ENCODE measurements at places on chromosomes 3 and 15.

- DNase-seq = no peak
These were observed 9.3 kb downstream of the IRAK2 start for GRCh38 chr3:10173926-10174435.

- no peak for DNase-seq
These were observed 107.0 kb upstream of the NSMCE3 start for GRCh38 chr15:29376590-29376989.

DNA sequence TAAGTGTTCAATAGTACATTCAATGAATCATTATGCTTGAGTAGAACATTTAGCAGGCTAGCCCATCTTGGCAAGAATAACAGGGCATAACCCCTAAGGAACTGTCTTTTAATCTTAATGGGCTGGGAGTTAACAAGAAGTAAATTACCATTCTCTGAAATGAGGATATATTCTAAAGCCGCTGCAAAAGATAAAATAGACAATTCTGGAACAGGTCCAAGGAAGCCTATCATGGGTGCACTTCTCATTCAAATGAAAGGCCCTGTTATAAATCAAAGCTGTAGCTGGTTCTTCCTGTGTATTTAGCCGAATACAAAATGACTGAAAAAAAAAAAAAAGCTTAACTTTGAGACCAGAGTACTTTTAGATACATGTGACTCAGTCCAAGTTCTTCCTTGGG, 15.6 kb downstream of the MTHFS start:
- no peak for DNase-seq

- DNase-seq = no peak
These were observed 58.5 kb downstream of the PIK3R4 start for GRCh38 chr3:130688015-130688688.

- DNase-seq = no peak
These were observed 31.5 kb downstream of the FBLN2 start for GRCh38 chr3:13580256-13581023.

- no peak for DNase-seq
These were observed 10.4 kb downstream of the TEX264 start for GRCh38 chr3:51681453-51681852.

DNA sequence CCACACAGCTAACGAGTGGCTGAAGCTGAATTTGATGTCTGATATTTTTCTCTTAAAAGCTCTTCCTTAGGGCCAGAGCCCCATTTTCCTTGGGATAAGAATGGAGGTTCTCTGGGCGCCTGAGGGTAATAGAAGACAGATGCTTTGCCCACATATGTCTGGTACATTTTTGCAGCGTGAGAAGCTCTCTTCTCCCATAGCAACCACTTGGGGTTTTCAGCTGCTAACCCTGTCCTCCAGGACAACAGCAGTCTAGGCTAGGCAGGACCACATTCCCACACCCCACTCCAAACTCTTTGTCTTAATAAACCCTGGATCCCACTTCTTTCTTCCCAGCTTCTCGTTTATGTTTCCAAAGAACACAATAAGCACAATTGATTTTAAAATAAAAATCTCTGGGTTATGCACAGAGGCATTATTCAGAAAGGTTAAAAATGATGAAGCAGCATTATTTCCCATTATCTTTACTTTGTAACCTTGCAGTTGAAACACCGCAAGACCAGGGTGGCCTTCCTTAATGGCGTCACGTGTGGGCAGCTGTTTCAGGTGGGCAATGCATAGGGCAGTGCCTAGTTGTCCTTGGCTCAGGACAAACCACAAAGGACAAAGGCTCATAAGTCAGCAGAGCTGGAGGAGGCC, 56.5 kb upstream of the NTRK3 start:
- DNase-seq = no peak

GRCh38 chr3:53616971-53617892, 122.8 kb downstream of the CACNA1D start:
- DNase-seq = no peak

GRCh38 chr3:21274079-21274571, 476.9 kb downstream of the ZNF385D start:
- no peak for DNase-seq

- no peak for DNase-seq
These were observed 50.4 kb downstream of the TFDP2 start for GRCh38 chr3:142098964-142099363.

Data from activated CD4-positive, CD25-positive, alpha-beta regulatory T cell treated with anti-CD3 and anti-CD28 coated beads, Interleukin-2, amount 50 U/mL, for 16 hours (primary cell).